HTR-8/SVneo (cell line): ENCODE measurements at places on chromosomes 6 and 20.

- DNase-seq = no peak
These were observed 13.0 kb downstream of the UCKL1 start for GRCh38 chr20:63942969-63943807.

DNA sequence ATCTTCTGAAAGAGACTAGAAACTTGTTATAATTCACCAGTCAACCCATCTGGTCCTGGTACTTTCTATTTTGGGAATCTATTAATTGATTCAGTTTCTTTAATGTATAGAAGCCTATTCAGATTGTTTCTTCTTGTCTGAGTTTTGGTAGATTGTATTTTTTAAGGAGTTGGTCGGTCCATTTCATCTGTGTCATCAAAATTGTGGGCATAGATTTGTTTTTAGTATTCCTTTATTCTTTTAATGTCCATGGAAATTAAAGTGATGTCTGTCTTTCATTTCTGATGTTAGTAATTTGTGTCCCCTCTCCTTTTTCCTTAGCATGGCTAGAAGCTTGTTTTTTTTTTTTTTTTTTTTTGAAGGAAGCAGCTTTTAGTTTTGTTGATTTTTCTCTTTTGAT lies 15.2 kb downstream of the STXBP5 start:
- DNase-seq = no peak

DNA sequence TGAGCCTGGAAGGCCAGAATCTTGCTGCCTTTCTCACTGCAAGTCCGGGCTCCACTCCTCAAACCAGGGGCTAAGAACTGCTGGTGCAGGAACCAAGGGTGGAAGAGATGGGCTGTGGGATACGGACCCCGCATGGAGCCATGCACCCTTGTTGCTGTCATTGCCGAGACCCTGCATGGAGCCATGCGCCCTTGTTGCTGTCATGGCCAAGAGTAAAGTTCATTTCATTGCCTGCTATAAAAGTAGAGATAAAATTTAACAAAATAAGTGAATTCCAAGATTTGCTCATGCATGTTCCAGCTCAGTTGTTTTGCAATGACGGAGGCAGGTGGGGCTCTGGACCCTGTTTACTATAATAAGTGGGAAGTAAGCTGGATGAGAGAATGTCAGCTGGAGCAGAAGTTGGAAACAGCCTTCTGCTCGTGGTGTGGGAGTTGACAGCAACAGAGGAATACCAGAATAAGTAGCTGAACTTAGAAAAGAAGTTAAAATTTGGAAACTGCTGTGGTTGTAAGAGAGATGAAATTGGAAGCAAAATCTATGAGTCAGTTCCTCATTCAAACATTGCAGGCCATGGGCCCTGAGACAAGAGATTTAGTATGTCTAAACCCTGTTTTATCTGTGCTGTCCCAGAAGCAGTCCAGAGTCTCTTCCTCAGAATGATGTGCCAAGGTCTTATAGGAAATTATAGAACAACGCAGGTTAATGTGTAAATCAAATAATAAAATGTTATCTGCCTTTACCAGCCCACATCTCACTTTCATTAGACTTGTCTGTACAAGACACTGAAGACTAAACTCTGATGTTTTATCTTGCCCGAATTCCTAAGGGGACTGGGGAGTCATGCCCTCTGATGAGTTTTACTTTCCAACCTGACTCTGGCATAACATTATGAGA lies 15.8 kb upstream of the THBS2 start:
- DNase-seq = no peak

- no peak for DNase-seq
These were observed 334.9 kb downstream of the RFPL4B start for GRCh38 chr6:112682071-112682470.

DNA sequence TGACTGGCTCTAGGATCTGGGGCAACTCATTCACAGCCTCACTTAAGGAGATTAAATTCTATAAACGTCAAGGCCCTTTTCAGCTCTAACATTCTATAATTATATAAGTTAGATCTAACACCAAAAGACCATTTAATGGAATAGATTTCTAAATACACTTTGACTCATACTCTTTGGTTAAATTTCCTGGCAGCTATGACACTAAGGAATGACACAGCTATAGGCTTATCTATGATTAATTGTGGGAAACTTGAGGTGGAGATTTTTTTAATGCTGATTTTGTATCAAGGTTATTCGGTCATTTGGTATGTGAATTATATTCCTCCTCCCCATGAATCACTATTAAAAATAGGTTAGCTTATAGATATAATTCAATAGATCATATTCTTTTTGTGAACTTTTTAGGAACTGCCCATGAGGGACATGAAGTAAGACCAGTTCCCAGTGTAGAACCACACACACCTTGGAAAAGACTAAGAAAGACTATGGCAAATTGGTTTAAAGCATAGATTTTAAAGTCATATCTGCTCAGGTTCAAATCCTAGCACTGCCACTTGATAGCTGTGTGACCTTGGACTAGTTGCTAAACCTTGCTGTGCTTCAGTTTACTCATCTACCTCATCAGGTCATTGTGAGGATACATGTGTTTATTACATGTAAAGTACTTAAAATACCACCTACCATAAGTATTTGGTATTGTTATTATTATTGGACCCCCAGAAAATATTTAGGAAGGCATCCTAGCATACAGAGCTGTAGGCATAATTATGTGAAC lies 116.0 kb downstream of the CRYBG1 start:
- DNase-seq = no peak
